ENCODE measurements at places on chromosomes 5 and 9.
A peak's percentile ranks its signal among the peaks of the same experiment; 100 is the strongest.

GRCh38 chr9:38347271-38347671 is 45.2 kb upstream of the ALDH1B1 start:
- no peak for DNase-seq

DNA sequence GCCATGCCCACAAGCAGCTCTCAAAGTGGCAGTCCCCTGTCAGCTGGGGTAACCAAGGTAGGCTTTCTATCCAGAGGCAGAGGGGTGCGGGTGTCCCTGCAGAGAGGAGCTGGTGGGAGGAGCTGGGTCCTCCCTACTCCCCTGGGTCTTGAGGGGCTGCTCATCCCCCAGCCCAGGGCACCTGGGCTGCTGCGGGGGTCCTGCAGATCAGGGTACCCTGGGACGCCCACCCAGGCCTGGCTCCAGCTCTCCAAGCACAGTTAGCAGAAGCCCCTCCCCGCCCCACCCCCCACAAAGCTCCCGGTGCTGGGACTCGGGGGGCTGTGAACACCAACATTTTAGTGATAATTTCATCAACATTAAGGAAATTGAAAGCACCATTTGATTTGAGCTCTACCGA is 29.8 kb downstream of the VAV2 start:
- no peak for DNase-seq

DNA sequence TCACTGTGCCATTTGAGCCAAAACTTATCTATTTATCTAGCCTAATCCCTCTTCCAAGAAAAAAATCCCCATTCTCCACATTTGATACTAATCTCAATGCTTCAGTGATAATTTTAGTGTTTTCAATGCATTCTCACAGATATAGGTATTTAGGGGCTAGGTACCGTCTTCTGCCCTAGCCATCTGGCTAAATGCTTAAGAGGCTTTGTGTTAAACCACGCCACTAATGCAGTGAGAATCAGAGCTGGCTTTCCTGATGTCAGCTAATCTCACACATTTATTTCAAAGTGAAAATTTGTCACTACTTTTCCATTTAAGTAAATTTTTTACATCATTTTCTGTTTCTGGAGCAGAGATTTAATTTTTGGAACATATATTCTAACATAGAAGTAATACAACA is 479.7 kb downstream of the MAN2A1 start:
- no peak for DNase-seq

DNA sequence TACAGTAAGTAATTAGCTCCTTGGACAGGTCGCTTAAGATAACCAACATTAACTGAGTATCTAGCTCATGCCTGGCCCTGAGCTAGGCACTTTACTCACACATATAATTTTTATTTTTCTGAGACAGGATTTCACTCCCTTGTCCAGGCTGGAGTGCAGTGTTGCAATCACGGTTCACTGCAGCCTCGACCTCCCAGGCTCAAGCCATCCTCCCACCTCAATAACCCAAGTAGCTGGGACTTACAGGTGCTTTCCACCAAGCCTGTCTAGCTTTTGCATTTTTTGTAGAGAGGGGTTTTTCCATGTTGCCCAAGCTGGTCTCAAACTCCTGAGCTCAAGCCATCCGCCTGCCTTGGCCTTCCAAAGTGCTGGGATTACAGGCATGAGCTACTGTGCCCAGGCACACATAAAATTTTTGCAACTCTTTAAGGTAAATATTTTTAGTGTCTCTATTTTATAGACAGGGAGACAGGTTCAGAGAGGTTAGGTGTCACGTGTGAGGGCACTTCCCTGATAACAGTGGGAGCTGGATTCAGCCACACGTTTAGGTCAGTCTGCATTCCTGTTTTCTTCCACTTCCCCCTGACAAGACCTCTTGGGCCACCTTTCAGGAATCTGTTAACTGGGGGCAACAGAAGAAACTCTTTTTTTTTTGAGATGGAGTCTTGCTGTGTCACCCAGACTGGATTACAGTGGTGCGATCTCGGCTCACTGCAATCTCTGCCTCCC is 18.2 kb downstream of the HBEGF start:
- DNase-seq = no peak

GRCh38 chr5:142888469-142889085 is 118.4 kb downstream of the ARHGAP26 start:
- DNase-seq = peak; percentile 48

DNA sequence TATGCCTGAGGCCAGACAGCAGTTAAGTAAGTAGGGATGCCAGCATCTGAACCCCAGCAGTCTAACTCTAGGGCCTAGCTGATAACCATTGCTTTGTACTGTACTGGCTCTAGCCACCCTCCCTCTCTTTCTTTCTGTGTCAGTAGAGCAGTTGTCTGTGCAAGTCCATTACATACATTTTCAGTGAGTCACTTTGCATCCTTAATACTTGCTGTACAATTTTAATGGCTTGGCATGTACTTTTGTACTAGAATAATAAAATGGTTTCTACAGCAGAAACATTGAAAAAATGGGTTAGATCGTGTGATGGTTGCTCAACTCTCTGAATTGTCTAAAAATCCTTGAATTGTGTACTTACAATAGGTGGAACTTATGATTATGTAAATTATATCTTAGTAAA is 1.5 kb upstream of the TTC39B start:
- DNase-seq = no peak

DNA sequence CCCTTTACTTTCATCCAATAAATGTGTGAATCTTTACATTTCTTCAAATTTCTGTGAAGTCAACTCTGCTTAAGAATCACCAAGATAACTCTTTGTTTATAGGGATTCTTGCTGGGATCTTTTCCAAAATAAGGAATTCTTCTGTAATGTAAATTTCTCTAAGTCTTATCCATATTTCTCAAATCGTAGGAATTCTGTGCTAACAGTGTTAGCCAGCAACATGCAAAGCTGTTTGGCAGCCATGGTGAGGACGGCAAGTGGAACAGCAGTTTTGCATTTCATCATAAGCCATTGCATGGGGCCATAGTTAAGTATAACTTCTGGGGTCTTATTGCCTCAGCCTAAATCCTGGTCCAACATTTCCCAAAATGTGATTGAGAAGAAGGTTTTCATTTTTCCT is 310.5 kb upstream of the PRR16 start:
- no peak for DNase-seq

DNA sequence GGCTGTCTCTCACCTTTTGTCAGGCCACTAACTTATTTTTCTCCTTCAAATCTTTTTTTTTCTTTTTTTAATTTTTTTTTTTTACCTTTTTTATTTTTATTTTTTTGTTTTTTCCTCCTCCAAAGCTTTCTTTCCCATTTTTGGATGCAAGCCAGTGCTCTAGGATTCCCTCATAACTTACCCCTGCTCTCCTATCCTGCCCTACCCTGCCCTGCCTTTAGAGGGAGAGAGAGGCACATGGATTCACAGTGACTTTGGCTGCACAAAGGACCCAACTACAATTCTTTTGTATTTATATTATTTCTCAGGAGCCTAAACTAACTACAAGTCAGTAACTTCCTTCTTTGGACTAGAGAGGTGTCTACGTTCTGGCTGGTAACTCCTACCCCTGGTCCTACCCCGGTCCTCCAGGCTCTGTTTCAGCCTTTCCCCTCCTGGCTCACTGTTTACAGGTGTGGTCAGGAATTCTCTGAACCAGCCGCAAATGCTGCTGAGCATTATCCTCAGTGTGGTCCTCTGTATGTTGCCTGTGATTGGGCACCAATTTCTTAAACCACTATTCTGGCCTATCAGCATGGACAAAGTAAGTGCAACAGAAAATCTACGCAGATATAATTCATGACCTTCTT is 8.4 kb upstream of the RUSC2 start:
- peak; percentile 30 for DNase-seq

DNA sequence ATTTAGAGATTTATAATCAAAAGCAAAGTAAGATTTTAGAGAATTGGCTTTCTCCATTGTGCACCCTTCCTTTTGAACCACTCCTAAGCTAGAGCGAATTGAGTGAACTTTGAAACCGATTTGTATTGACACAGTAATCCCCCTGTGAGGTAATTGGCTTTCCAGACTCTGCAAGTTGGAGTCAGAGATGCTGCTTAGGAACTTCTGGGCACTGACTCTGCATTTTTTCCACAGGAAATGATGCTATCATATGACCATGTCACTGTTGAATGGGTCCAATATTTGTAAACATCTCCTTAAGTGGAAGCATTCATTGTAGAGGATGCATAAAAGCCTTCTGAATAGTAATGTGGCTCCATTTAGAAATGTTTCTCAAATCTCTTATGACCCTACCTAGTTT is 394.4 kb upstream of the ZNF608 start:
- no peak for DNase-seq

GRCh38 chr5:24472518-24472917 is 172.3 kb downstream of the CDH10 start:
- DNase-seq = no peak

DNA sequence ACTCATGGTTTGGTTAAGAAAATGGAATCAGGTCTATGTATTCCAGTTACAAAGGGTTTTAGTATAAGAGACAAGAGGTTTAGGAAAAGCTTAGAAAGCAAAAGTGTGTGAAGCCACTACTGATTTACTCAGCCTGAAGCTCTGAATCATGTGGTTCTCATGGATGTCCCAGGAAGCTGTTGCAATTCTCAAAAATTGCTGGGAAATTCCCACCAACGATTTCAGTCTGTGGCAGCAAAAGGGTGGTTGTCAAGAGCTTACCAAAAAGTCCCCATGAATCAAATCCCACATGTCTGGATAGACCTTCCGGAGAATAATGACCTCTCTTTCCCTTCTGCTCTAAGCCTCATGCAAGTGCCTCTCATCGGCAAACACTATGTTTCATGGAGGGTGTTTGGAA is 929.9 kb downstream of the TLE4 start:
- no peak for DNase-seq

DNA sequence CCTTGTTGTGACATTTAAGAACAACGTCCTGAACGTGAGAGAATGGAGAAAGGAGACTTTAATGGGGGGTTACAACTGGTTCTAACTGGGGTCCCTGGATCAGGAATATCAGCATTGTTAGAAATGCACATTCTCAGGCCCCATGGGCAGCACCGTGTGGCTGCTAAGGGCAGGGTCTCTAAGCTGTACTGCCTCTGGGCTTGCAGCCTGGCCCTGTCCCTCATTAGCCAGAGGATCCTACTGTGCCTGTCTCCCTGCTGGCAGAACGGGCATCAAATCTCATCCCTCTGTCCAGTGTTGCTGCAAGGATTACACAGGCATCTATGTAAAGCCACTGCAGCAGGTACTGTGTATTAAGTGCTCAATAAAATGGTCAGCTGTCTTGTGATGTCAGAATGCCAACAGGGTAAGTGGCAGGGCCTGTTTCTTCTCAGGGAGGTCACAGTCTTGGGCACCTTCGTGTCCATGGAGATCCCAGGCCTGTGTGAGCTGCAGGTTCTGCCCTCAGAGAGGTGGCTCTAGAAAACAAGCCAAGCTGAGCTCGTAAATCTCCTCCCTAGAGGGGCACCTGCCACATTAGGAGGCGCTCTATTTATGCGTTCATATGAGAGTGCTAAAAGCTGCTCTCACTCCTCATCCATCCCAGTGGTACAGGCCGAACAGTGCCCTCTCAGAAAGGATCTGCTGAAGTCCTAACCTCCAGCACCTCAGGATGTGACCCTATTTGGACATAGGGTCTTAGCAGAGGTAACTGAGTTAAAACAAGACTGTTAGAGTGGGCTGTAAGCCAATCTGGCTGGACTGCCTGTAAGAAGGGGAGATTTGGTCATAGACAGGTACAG is 210.5 kb downstream of the GADD45G start:
- DNase-seq = no peak

All from NCI-H1694 (cell line).